ENCODE measurements at places on chromosomes 7 and 10.

DNA sequence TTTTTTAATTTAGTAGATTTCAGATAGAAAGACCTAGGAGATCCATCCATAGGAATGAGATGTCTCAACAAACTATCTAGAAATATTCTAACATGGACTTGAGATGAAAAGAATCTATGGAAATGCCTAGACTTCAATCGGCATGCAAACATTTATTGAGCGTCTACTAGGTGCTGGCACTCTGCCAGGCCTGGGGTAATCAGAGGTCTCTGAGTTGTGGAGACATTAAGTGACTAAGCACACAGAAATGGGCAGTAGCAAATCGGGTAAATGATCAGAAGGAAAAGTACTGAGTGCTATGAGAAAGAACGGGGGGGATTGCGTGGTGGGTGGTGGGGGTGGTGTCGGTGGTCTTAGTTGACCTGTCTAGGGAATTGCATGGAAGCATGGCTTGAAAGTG lies 466.6 kb downstream of the GALNT17 start:
- no peak for DNase-seq

- DNase-seq, result no peak
Observed at GRCh38 chr10:25982107-25982506, 48.1 kb downstream of the MYO3A start.

DNA sequence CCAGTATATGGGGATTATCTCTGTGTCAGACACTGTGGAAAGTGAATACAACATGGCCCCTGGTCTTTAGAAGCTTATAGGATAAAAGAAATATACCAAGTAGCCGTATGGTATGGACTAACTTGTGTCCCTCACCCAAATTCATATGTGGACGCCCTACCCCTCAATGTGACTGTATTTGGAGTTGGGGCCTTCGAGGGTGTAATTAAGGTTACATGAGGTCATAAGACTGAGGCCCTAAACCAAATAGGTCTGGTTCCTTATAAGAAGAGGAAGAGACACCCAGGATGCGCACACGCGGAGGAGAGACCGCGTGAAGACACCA lies 36.3 kb downstream of the ASB13 start:
- DNase-seq, result no peak

DNA sequence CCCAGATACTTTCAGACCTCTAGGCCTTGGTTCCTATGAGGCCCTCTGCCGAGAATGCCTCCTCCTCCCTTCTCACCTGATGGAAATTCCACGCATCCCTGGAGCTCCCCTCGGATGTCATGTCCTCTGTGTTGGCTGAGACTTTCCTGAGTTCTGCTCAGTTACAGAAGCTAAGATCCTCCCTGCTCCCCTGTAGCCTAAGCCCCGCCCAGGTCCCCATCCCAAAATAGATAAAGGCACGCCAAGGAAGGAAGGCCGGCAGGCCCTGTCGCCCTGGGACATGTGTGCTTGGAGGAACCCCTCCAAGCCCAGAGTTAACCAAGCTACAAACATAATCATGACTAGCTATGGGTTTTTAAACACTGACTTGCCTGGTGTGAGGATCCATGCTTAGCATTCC lies 123.5 kb downstream of the SORBS1 start:
- no peak for DNase-seq

GRCh38 chr7:105298439-105298894 lies 90.3 kb downstream of the SRPK2 start:
- no peak for DNase-seq

DNA sequence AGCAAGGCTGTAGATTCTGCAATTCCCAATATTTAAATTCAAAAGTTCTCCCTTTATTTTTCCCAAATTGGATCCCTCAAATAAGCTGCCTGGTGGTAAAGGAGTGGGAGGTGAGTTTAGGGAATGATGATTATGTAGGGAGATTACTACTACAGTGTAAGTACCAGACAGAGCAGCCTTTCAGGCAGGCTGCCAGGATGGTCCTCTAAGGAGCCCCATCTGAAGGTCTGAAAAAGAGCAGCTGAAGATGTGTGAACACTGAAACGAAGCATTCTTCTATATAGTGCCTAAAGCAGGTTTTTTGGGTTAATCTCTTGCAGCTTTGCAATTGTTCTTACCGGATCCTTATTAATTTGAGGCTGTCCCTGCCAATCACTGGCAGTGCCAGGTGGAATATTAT lies 84.7 kb downstream of the CREB5 start:
- DNase-seq, result no peak

DNA sequence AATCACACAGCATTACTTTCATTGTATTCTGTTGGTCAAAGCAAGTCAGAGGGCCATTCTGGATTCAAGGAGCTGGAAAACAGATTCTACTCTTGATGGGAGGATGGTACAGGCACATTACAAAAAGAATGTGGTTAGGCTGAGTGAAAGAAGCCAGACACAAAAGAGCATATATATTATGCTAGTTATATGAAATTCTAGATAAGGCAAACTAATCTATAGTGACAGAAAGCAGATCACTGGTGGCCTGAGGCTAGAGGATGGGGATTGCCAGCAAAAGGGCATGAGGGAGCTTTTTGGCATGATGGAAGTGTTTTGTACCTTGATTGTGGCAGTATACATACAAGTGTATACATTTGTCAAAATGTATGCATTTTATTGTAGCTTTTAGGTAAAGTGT lies 96.8 kb downstream of the SPAG6 start:
- no peak for DNase-seq

GRCh38 chr10:97828721-97829120 lies 20.9 kb upstream of the GOLGA7B start:
- no peak for DNase-seq

DNA sequence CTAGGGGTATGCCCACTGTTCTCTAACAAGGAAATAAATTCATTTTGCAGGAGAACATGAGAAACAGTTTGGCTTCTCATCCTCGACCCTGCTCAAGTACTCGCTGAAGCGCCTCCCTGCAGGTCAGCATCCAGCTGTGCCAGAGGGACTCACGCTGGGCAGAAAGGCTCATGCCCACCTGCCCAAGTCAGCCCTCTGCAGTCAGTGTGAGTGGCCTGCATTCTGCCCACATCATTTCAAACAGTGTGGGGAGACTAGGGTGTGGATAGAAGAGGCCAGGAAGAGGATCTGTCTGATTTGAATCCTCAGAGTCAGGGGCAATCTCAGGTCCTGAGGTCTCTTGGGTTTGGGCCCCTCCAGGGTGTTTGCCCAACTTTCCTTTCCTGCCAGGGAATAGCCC lies 297.8 kb downstream of the ELMO1 start:
- DNase-seq, result no peak

GRCh38 chr10:72228318-72228751 lies 12.3 kb upstream of the ASCC1 start:
- DNase-seq, result no peak

- no peak for DNase-seq
Observed at GRCh38 chr10:69057261-69057950, 30.5 kb upstream of the SRGN start.

DNA sequence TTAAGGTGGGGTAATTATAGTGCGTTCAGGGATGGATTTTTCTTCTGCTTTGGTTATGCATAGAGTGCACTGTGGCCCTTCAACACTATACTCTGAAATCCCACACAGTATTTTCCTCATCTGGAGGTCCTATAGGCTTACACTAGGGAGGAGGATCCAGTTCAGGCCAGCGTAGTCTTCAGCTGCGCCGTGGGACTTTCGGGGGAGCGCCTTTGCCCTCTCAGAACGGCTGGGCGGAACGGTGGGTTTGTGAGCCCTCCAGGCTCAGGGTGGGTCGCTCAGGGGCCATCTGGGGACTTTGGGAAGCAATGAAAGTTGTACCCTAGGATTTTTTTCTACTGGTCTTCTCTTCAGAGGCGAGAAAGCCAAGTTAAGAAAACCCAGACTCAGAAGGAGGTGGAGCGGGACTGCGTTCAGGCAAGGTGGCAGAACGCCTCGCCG lies 652 bp upstream of the VPS26A start:
- DNase-seq, result no peak

DNA sequence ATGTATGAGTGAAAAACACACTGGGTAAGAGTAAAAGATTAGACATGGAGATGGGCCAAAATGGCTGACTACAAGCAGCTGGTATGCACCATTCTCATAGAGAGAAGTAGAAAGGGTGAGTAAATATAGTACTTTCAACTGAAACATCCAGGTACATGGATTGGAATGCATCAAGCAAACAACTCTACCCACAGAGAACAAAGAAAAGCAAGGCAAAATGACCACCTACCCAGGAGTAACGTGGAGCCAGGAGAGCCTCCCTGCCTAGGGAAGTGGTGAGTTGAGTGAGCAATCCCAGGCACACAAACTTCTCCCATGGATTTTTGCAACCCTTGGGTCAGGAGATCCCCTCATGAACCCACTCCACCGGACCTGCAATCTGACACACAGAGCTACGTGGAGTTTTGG lies 212.8 kb downstream of the PTN start:
- no peak for DNase-seq

GRCh38 chr10:62748386-62748785 lies 56.1 kb upstream of the ADO start:
- no peak for DNase-seq

DNA sequence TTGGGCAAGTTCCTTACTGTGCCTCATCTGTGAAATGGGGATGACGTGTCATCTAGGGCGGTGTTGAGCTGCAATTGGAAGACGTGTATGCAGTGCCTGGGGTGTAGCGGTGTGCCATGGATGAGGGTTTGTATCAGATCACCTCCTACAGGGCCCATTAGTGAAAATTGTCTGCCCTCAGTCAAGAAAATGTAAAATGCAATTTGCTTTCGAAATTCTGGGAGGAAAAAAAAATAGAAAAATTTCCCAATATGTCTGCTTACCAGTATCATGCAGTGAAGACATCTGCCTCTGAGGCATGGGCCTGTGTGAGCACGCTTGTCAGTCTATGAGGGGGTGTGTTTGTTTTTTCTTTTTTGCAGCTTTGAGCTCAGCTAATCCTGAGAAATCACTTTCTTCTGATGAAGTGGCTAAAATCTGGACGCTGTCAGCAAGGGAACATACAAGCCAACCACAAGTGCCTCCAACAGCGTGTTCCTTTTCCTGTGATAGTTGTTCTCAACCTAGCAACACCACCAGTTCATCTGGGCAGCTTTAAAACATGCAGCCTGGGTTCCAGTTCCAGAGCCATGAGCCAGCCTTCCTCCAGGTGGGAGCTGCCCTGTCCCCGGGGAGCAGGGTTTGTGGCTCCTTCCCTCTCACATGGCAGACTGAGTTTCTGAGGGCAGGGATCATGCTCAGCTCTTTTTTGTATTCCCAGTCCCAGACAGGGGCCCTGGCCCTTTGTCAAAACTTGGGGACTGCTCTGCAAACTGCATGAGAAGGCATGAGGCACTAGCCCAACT lies 10.3 kb downstream of the FAM241B start:
- no peak for DNase-seq

DNA sequence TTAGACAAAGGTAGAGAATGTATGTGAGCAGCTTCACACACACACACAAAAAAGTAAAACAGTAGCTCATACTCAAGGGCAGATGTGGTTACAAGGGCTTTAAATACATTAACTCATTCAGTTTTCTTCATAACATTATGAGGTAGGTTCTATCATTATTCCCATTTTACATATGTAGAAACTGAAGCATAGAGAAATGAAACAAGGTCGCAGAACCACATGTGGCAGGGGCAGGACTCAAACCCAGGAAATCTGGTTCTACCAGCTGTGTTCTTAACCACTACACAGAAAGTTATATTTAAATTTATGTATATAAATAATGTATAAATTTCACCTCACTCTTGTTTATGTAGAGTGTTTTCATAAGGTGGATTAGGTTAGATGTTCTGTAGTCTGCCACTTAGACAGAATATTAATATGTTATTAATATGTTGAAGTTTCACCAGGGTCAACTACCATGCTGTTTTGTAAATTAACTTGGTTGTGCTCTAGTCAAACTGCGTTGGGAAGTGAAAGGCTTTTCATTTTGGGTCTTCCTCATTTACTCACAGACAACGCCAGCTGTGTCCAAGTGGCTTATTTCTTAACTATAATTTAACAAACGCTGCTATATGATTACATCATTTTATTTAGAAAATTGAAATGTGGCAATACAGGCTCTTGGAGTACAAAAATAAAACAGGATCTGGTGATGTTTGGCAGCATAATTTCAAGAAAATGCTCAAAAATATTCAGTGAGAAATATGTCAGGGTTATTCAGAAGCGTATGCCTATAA lies 138.4 kb downstream of the MDFIC start:
- no peak for DNase-seq

GRCh38 chr7:142583446-142583845 lies 165.8 kb upstream of the PRSS1 start:
- peak; percentile 21 for DNase-seq

GRCh38 chr7:31764462-31764861 lies 77.4 kb downstream of the PPP1R17 start:
- DNase-seq, result no peak

- DNase-seq, result no peak
Observed at GRCh38 chr7:155296006-155296787, 1.5 kb upstream of the INSIG1 start.

DNA sequence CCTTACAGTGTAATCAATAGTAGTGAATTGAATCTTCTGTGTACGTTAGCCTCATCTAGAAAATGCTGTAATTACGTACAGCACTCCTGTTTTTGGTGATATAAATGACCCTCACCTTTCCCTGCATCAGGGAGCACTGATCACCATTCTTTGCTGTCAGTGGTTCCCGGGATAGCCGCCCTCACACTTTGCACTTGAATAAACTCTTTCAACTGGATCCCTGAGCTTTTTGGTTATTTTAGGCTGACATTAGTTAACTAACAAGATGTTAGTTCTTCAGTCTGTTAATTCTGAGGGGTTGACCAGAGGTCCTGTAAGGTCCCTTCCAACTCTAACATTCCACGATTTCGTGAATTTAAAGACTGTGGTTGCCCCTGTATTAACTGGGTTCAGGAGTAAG lies 23.4 kb upstream of the ZC3HAV1 start:
- no peak for DNase-seq

GRCh38 chr10:43121444-43121843 lies 16.8 kb upstream of the CSGALNACT2 start:
- DNase-seq, result no peak
